ENCODE measurements at places on chromosomes 13 and 19. TPM values are rescaled to one million over a fixed set of nuclear protein-coding genes. Genes with fewer than 3 reads are reported as not detected.

Gene UPF1
- 33.2 TPM for polyA plus RNA-seq

Gene NUFIP1
- 9.7 TPM for polyA plus RNA-seq

Gene FAAP24
- polyA plus RNA-seq = not detected

DNA sequence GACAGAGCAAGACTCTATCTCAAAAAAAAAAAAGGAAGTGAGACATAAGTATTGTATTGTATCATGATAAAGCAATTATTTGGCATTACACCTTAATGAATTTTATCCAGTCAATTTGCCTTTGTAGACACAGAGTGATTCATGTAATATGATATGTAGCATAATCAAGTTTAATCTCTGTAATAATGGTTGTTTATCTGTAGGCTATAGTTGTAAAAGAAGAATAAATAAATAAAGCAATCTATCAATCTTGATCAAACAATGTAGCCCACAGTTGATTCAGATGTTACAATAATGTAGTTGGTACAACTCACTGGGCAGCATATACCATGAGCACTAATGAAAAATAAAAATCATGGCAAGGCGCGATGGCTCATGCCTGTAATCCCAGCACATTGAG is 28.5 kb upstream of the CEACAM20 start:
- no peak for DNase-seq

GRCh38 chr13:110536006-110536693 is 25.4 kb downstream of the RAB20 start:
- DNase-seq = no peak
